ENCODE measurements at places on chromosomes 3 and 15.
A peak's percentile ranks its signal among the peaks of the same experiment; 100 is the strongest.

DNA sequence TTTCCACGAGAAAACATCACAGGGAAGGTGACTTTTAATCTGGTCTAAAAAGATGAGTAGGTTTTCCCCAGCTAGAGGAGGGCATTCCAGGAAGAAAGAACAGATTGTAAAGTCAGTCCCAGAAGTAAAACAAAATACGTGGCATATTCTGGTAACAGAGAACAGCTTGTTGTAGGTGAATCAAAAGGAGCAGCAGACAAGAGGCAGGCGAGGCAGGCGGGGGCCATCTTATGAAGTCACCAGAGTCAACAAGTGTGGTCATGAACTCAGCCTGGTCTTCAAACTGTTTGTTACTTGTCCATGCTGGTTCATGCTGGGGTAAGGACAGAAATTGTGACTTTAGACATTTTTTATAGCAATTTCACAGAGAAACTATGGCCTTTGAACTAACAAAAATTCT is 4.0 kb upstream of the POPDC2 start:
- DNase-seq = no peak

DNA sequence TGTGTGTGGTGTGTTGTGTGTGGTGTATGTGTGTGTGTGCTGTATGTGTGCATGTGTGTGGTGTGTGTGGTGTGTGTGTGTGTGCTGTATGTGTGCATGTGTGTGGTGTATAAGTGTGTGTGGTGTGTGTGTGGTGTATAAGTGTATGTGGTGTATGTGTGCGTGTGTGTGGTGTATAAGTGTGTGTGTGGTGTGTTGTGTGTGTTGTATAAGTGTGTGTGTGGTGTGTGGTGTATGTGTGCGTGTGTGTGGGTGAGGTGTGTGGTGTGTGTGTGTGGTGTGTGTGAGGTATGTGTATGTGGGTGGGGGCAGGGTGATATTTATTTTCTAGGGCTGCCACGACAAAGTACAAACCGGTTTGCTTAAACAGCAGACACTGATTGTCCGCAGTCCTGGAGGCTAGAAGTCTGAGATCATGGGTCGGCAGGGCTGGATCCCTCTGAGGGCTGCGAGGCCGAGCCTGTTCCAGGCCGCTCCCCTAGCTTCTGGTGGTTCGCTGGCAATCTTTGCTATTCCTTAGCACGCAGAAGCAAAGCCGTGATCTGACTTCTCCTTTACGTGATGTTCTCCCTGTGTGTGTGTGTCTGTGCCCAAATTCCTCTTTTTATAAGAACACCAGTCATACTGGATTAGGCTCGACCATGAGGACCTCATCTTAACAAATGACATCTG is 160.2 kb downstream of the XXYLT1 start:
- DNase-seq = peak; percentile 16

- no peak for DNase-seq
These were observed 1.0 kb upstream of the SLTM start for GRCh38 chr15:58934521-58934920.

DNA sequence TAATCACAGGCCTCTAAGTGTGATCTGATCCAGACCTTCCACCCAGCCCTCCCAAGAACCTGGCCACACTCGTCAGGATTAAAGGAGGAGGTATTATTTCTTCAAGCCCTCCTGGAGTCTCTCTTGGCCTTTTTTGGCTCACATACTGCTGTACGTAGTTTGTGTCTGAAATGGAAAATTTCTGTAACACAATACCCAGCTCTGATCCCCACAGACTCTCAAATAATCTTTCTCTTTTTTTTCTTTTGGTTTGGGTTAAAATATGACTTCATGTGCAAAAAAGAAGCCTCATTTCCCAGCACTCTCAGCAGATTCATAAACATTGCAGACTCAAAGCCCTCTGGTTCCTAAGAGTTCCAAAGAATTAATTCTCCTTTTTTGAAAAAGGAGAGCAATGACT is 96.5 kb upstream of the PHLDB2 start:
- no peak for DNase-seq

DNA sequence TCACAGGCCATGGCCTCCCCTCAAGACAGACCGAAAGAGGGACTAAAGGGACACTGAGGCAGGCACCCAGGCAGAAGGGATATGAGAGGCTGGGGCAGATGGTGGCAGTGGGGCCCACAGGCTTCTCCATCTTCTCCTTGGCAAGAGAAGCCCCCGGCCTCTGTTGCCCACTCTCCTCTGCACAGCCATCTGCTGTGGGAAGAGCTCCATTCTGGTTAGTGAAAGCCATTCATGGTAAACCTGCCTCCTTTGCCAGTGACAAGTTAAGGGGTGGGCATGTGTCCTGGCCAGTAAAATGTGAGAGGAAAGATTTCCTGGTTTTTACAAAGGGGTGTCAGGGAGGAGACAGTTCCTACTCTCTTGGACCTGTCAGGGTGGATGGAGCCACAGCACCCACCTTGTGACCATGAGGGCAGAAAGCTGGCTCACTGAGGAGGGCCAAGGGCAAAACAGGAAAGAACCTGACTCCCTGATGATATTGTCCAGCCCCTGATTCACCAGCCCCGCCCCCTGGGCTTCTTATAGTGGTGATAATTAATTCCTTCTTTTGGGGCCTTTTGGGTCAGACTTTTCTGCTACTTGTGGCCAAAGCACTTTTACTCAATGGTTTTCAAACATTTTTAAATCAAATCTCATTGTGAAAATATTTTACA is 130.4 kb upstream of the SMAD3 start:
- DNase-seq = no peak

DNA sequence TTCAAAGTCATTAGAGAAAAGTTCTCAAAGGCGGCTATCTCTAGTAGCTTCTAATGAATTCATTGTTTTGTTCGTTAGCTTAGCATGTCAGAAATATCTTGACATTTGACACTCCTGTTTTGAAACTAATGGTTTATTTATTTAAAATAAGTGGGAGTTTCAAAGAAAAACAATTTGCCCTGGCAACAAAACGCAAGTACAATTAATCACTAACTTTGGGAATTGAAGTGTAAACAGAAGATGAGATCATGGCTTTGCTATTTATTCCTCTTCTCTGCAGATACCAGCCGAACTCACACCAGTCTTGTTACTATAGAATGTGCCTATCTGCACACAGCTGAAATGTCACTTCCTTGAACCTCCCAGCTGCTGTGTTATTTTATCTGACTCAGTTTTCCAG is 27.5 kb downstream of the MASP1 start:
- no peak for DNase-seq

- DNase-seq = no peak
These were observed 32.8 kb upstream of the SLC9A9 start for GRCh38 chr3:143881095-143881494.

Measured in CD4-positive, alpha-beta T cell treated with Interferon alpha-2 for 1 hour (primary cell).